ENCODE measurements at places on chromosomes 6 and 20.

GRCh38 chr6:130012728-130013127, 5.7 kb upstream of the L3MBTL3 start:
- DNase-seq, result no peak

- peak; percentile 8 for DNase-seq
Measured at GRCh38 chr6:121105461-121105860, 228.8 kb downstream of the TBC1D32 start.

- no peak for DNase-seq
Measured at GRCh38 chr20:51899674-51900073, 97.4 kb upstream of the SALL4 start.

DNA sequence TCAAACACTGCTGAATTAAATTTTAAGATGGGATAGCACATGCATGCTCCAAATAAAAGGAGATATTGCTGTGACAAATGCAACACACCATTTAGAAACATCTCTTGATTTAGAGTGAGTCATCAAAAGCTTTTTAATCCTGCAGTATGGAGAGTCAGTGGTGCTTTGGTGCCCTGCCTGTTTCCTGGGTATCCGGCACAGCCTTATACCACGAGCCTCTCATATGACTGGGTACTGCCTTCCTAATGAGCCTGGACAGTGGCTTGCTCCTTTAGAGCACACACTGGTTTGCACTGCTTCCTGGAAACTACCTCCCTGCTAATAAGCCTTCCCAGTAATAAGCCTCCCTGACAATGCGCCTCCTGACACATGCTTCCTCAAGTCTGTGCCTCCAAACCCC, 65.3 kb upstream of the KCNK16 start:
- no peak for DNase-seq

- DNase-seq, result peak; percentile 80
Measured at GRCh38 chr6:163860287-163861081, 446.0 kb downstream of the QKI start.

- peak; percentile 43 for DNase-seq
Measured at GRCh38 chr20:46767127-46767761, 57.8 kb downstream of the SLC2A10 start.

DNA sequence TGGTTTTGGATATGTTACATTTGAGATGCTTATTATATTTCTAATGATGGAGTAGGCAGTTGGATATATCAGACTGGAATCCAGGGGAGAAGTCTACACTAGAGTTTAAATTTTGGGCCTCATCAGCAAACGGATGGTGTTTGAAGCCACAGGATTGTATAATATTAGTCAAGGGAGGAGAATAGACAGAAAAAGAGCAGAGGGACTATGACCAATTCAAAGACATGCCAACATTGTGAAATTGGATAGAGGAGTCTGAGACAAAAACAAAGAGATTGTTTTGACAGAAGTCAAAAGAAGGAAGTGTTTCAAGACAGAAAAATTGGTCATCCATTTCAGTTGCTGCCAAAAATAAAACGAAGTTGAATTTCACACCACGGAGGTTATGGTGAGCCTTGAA, 66.5 kb downstream of the NOX3 start:
- peak; percentile 77 for DNase-seq

GRCh38 chr6:75101896-75102295, 104.0 kb downstream of the COL12A1 start:
- DNase-seq, result peak; percentile 92

DNA sequence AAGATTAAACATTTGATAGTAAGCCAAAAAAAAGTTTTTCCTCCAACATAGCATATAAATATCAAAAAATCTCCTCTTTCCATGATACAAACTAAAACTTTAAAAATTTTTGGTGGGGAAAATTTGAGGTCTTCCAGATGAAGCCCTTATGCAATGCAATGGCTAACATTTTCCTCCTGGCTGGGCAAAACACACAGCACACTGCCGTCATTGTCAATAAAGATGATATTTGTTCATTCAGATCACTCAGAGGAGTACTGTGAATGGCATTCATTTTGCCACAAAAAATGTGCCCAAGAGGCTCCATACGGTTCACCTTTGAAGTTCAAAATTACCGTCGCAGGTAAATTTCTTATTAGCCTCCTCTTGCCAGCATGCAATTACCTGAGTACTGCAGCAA, 33.9 kb upstream of the FBXO9 start:
- no peak for DNase-seq

GRCh38 chr20:43124241-43124640, 65.5 kb downstream of the PTPRT start:
- DNase-seq, result no peak

DNA sequence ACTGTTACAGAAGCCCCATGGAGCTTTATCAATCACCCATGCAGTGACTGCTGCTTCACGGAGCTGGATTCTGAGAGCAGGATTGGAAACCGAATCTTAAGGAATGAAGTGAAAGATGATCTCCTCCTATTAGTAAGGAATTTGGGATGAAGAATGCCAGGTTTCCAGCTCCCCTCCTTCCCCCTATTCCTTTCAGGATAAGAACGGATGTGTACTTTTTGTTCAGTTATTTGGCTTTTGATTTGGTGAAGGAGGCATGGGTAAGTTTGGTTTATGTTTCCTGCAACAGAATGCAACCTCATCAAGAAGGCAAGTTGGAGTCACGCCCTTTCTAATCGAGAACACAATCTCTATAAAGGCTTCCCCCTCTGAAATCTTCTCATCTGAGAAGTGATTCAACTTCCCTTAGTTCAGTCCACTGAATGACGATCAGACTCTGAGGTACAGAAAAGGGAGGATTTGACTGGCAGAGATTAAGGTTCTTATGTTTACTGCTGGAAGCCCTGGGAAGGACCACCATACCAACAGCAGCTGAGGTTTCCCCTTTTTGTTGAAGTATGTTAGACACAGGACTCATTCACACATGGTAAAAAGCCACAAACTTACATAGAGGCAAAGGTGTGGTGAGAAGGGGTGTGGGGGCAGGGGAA, 5.5 kb downstream of the ELMO2 start:
- peak; percentile 76 for DNase-seq

DNA sequence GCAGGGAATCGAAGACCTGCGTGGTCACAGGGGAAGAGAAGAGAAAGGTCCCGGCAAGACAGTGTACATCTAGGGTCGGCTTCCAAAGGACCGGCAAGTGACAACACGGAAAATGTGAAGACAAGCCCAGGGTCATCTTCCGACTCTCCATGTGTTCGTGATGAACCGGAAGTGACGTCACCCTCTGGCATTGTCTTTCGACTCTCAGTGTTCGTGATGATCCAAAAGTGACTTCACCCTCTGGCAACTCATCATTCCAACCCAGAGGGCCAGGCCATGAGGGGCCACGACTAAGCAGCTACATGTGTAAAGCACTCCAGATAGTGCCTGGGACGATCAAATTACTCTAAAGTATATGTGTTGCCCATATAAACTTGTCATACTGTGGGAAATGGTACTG, 290.8 kb downstream of the THBS2 start:
- DNase-seq, result no peak

- no peak for DNase-seq
Measured at GRCh38 chr6:50025258-50025657, 3.5 kb upstream of the DEFB110 start.

- DNase-seq, result no peak
Measured at GRCh38 chr20:37390891-37391525, 45.1 kb downstream of the SRC start.

DNA sequence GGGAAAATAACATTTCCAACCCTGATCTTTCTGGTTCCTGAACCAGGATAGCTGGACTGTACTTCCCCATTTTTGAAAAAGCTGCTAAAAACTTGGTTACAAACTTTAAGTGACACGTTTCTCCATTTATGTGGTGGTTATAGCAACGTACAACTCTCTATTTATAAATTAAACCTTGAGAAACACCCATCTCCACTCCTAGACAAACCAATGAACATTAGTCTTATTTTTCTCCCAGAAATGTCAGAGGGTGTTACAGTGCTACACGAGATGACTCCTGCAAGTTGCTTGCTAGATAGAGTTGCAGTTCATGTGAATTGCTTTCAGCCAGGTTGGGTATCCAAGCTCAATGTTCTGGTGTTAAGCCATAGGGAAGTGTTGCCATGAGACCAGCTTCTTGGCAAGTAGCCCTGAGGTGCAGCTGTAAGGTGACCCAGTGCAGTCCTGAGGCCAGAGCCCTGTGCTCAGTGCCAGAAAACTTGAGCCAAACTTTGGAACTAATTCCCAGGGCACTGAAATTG, 51.3 kb upstream of the REV3L start:
- peak; percentile 49 for DNase-seq

DNA sequence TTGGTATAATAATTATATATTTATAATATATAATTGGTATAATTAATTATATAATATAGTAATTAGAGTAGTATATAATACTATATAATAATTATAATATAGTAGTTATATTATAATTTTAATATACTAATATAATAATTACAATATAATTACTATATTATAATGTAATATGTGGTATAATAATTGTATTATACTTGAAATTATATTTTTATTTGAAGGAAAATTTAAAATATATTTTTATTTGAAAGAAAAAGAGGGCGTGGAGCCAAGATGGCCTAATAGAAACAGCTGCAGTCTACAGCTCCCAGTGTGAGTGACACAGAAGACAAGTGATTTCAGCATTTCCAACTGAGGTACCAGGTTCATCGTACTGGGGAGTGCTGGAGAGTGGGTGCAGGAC, 365.9 kb downstream of the MMUT start:
- no peak for DNase-seq

DNA sequence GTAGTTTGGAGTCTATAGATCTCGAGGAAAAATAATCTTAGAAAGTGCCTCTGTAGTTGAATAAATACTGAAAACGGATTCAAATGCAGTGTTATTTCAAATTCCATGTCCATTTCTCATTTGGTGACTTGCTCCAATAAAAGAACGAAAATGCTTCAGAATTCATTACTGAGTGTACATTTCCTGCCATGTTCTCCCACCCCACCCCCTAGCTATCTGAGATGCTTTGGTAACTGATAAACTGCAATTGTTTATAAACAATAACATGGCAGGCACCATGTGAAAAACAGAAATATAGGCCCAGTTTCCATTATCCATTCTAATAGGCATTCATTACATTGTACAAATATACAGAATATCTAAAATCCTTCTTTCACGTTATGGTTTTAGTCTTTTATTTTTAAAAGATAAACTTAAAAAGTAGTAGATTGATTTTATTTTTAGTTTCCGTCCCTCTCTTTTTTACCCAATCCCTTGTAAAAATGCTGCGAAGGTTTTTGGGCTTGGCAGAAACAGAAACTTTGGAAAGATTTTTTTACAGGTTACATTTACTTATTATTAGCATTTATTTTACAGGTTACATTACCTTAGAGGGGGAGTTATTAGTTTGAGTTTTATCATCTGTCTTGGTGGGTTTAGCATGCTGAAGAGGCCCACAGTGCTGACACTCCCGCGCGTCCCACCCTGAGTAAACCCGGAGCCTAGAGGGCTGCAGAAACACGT, 1.5 kb downstream of the FAM162B start:
- DNase-seq, result no peak

Data from iris pigment epithelial cell (primary cell).